Karpas-422 (cell line): ENCODE measurements at places on chromosomes 6 and 20.
A peak's percentile ranks its signal among the peaks of the same experiment; 100 is the strongest.

- DNase-seq: no peak
These were observed 42.9 kb upstream of the LRFN2 start for GRCh38 chr6:40630051-40630450.

GRCh38 chr20:31710423-31711108 is 12.1 kb downstream of the BCL2L1 start:
- no peak for DNase-seq

DNA sequence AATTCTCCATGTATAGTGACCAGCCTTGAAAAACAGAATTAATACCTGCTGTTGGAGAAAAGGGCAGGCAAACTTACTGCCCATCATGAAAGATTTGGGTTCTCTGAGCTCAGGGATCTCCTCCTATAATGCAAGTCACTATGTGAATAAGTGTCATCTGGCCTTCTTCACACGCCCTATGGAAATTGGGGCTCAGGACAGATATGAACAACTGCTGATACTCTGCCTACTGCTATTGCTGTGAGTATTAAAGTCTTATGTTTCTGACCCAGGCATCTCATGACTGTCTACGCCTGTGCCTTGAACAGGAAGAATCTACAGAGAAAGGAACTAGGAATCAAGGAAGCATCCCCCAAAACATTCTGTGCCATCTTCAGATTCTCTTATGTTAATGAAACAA is 226.1 kb downstream of the SOD2 start:
- DNase-seq: peak; percentile 84

DNA sequence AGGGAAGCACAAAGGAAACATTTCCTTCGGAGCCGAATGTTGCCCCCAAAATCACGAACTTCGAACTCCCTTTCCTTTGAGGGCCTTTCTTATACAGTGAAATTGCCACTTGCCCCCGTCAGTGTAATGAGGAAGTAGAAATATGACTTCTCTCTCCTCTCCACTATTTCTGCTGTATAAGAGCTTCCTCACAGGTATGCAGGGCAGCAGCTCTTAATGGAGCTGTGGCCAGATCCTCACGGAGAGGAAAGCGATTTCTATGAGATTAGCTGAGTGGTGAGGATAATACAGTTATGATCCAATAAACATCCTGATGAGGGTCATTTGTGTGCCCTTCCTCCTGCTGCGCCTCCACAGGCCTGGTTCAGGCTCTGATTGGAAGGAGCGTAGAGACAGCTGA is 10.8 kb upstream of the CPNE5 start:
- DNase-seq: no peak
